GM18507 (cell line): ENCODE measurements at places on chromosomes 7 and 10.

DNA sequence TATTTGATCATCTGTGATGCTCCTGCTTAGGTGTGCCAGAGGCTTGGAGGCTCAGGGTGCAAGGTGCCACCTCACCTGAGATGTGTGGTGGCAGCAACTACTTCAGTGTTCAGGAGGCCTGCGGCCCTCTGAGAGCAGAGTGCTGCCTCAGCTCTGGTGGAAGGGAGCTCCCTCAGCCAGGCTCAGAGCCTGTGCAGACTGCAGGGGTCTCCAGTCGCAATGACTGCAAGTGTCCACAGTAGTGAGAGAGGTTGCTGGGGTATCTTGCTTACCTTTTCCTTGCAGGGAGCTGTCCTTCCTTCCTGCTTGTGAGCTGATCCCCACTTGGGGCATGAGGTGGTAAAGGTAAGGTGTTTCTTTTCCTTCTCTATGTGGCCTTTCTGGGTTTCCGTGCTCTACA lies 131.0 kb upstream of the GAD2 start:
- DNase-seq = no peak

- DNase-seq = no peak
These were observed 305.5 kb downstream of the DNAJB9 start for GRCh38 chr7:108875139-108875538.

- DNase-seq = no peak
These were observed 62.0 kb downstream of the CFAP46 start for GRCh38 chr10:132880128-132880981.

DNA sequence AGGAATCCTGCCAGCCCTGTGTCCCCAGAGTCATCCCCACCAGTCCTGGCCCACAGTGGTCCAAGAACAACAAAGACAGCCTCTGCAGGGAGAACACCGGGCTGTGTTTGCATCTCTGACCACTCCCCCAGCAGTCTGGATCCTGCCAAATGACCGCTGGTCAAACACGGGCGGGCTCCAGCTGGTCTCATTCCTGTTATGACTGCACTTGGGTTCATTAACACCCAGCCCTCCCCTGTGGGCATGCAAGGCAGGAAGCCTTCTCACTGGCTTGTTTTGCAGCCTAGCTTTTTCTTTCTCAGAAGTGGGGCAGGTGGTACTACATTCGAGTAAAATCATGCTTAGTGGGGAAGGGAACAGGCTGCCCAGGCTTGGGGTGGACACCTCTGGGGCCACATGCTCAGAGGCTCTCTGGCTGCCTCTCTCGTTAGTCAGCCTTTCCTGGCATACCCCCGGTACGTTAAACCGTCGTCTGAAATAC lies 190.0 kb downstream of the PLXNA4 start:
- DNase-seq = no peak

- DNase-seq = no peak
These were observed 56.8 kb upstream of the FAM171A1 start for GRCh38 chr10:15427843-15428414.

GRCh38 chr7:112049555-112050249 lies 156.5 kb downstream of the DOCK4 start:
- no peak for DNase-seq
